Heart right ventricle (tissue), 16 donors: ENCODE measurements at places on chromosomes 5 and 9. TPM values are rescaled to one million over a fixed set of nuclear protein-coding genes. Genes with fewer than 3 reads are reported as not detected.

DNA sequence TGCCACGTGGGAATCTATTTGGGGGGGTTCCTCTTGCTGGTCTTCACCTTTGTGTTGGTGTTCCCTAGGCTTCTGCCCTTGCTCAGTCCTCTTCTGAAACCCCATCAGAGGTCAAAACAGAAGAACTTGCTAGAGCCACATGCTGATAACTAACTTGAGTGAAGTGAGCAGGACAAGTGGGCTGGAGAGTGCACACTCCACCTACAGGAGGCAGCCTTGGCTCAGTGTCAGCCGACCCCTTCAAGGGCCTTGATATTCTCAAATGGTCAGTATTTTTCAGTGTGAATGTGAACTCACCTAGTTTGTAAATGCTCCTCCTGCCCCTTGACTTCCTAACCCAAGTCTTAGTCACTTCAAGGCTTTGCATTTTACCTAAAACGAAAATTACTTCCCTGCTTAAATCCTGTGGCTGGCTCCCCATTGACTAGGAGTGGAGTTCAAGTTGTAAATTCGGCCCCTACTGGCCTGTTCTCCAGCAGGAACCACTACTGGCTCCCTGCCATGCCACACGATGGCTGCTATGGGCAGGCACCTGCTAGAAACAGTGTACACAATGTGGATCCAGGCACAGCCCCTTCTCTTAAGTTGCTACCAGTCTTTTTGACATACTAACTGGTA, 3.6 kb upstream of the SLC1A3 start:
- no peak for DNase-seq

DNA sequence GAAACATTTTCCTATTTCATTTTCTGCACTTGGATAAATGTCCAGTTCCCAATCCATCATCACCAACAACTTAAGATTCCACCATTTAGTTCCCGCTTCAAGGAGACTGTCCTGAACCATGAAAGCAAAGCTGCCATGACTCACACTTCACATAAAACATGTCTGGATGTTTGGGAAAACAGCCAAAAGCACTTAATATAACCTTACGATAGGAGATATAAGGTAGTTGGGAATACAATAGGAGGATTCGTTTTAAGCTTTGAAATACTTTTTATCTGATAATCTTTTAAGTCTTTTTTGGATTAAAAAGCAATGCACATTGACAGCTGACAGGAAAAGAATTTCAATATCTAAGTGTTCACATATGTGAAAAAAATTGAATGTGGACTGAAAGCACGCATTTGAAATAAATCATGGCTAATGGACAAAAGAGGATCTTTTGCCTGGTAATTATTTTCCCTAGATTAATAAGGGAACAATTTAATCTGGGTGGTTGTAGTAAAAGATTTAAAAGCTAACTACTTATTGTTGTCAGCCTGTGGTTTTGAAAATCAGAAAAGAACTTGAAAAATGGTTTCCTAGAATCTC, 17.3 kb upstream of the TGFBI start:
- no peak for DNase-seq

GRCh38 chr5:9188131-9188530, 357.7 kb downstream of the SEMA5A start:
- no peak for DNase-seq

- no peak for DNase-seq
Observed at GRCh38 chr9:126650404-126651341, 36.9 kb downstream of the LMX1B start.

GRCh38 chr5:155275222-155275621, 261.7 kb downstream of the KIF4B start:
- DNase-seq, result no peak

DNA sequence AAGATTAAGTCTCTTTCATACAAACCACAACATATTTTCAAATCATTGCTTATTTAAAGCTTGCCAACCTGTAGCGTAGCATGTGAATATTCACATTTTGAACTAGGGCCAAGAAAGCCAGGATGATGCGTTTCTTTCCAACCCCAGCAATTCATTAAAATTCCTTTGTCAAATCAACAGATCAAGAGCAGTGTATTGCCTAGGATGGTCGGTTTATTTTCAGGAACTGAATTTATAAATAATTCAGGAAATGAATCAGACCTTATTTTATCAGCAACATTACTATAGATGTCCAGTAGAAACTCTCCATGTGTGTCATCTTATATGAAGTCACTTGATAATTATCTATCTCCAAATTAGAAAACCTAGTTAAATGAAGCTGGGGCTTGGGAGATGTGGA, 13.2 kb upstream of the AUH start:
- DNase-seq, result no peak

- no peak for DNase-seq
Observed at GRCh38 chr5:34868791-34869190, 29.8 kb downstream of the TTC23L start.

ICE1 gene
- polyA plus RNA-seq, result 4.8 TPM

GFI1B gene
- 0.06 TPM for polyA plus RNA-seq

SGCD gene
- 12.0 TPM for polyA plus RNA-seq

FOXD4L4 gene
- polyA plus RNA-seq, result not detected

IRX4 gene
- 6.1 TPM for polyA plus RNA-seq

DIPK1B gene
- 37.9 TPM for polyA plus RNA-seq
